NCI-H2171 treated with DMSO at 0.1 percent for 48 hours (cell line): ENCODE measurements at places on chromosomes 1 and 21.
A peak's percentile ranks its signal among the peaks of the same experiment; 100 is the strongest.

DNA sequence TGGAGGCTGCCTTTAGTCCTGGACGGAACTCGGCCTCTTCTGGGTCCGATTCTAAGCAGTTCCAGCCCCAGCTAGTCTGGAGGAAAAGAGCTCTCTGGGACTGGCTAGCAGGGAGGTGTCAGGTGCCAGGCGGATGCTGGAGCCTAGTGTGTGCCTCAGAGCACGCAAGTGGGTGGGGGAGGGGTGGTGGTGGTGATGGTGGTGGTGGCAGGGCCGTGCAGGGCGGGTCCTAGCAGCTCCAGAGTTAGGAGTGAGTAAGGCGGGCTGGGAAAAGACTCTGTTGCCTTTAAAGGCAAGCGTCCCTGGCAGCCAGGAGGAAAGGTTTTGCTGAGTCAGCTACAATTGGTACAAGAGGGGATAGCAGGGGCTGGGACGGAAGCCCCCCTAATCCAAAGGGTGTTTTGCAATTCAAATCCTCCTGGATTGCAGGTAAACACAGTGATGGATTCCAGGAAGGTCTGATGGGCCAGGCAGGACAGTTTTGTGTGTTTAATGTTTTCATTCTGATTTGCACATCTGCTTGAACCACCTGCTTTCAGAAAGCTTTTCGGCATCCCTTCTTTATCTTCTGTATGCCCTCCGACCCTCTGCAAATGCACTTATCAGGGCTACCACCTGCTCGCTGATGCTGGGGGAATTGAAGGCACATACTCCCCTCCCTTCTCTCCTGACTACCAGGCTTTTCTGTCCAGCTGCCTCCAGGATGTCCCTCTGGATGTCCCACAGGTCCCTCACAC lies 4.1 kb upstream of the SLC2A1 start:
- DNase-seq, result peak; percentile 60

DNA sequence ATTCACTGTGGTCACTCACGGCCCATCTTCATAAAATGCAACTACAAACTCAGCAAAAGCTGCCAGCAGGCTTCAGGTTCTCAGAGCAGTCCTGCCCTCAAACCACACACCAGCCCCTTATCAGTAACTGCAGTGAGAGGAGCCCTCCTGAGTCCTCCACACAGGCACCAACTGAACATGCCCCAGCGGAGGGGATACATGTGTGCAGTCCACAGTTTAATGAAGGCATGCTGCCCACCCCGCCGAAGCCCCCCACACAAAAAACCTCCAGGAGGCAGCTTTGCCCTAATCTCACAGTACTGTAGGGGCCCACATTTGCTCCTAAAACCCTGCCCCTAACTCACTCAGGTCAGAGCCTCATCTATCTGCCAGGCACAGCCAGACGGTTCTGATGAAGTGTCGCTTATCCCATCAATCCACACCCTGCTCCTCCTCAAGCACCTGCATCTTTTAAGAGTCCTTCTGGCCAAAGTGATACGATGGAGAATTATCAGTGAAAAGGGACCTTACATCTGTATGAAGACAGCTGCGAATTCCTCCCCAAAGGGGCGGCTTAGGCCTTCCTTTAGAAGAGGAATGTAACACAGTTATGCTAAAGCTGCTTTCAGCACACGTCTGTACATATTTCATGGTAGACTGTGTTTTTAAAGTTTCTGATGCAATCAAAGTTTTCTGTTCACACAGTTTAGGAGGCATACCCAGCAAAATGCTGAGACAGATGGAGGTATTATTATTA lies 3.5 kb downstream of the ABCB10 start:
- no peak for DNase-seq

DNA sequence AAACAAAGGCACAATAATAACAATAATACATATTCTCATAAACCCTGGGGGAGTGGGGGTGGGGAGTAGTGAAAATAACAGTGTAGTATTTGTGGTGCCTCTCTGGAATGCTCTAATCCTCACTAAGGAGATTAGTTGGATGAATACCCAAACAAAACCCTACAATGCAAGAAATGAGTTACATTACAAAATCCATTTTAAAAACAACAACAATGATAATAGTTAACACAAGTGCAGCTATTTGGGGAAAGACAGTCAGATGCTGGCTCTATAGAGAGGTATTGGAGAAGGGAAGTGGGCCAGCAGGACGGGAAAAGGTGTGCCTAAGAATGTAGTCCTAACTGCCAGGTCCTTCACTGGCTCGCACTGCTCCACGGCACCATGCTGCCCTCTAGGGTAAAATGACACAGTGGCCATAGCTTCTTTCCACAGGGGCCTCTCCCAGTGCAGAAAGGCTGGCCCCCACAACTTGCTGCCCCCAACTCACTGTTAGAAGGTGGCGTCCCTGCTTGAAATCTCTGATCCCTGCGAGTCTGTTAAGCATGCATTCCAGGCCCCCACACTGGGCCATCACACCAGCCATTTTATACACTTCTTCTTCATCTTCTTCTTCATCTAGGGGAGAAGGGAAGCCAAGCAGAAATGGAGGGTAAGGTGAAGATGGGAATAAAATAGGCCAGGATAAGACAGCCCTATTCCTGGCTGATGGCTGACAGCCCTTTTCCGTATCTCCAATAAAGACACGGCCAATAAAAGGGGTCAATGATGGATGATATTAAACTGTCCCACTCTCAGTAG lies 113.8 kb downstream of the UBR4 start:
- DNase-seq, result peak; percentile 19

DNA sequence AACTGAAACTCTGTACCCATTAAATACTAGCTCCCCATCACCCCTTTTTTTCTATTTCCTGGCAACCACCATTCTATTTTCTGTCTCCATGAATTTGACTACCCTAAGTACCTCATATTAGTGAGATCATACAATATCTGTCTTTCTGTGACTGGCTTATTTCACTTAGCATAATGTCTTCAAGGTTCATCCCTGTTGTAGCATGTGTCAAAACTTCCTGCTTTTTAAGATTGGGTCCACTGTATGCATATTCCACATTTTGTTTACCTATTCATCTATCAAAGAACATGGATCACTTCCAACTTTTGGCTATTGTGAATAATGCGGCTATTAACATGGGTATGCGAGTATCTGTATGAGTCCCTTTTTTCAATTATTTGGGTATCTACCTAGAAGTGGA lies 181.6 kb upstream of the ZNHIT6 start:
- DNase-seq, result no peak

DNA sequence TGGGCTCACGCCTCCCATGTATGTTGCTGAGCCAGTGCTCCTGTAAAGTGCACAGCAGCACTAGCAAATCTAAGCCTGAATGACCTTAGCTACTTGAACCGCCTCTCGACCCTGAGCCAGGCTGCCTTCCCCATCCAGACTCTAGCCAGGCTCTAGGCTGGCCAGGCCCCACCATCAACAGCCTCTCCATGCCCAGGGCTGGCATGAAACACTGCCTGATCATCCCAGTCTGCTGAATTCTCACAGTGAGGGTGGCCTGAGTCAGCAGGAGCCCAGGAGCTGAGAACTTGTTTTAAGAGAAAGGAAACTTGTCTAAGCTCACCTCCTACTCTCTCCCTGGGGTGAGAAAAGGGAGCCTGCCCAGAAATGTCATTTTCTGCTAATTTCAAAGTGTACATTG lies 733.3 kb downstream of the PTPRU start:
- no peak for DNase-seq

DNA sequence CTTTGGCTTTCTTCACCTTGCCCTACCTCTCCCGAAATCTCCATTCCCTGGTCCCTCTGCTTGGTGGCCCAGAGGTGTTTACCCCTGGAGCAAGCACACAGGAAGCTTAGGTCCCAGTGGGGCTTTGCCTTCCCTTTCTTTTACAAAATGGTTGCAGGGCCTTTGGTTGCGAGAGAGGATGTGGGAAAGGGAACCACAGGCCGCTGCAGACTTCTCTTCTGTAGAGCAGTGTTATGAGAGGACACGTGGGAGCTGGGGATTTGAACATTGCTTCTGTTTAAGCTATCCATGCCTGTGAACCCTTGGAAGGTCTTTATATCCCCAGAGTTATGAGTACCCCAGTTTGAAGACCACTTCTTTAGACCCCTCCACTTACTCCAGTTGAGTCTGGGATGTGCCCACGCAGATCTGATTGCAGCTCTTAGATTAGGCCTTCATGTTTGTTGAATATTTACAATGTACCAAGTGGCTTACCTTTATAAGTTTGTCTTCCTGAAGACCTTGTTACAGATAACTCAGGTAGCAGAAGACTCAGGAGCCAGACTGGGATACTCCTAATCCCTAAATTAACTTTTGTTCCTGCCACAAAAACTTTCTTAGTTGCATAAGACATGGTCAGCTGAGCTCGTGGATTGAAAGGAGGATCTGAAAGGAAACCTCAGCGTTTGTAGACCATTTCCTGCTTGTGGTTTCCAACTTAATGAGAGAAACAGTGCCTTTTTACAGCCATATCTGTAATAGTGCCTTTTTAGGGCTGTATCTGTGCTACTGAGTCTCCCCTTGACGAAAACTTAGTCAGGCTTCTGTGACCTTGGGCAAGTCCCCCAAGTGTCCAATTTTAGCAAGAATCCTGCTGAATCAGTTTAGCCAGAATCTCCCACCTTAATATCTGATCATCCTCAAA lies 21.9 kb upstream of the IVNS1ABP start:
- DNase-seq, result no peak

DNA sequence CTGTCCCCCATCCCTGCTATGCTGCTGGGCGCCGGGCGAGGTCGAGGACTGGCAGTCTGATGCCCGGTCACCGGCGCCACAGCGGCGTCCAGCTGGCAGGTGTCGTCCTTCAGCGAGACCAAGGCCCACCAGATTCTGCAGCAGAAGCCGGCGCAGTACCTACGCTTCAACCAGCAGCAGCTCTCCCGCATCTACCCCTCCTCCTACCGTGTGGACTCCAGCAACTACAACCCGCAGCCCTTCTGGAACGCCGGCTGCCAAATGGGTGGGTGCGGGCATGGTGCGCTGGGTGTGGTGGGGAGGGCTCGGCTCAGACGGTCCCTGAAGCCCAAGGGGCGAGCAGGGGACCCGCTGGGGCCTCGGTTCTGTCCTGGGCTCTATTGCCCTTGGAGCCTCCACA lies 20.7 kb downstream of the PLCH2 start:
- DNase-seq, result no peak

- no peak for DNase-seq
Measured at GRCh38 chr1:29370067-29370466, 133.7 kb downstream of the PTPRU start.

DNA sequence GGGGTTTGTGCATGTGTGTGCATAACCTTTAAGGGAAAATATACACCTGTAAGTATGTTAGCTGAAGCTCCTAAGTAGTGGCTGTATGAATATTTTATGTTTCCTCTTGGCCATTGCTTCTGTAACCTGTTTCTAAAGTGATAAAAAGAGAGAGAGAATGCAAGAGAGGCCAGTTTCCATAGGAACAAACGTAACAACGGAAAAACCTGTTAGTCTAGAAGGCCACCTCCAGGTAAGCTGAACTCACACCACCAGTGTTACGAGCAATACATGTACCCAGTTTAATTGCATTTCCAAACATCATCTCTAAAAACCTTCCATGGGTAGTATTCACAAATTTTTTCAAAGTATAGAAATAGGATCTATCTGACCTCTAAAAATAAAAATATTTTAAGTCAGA lies 63.1 kb downstream of the PLPPR4 start:
- no peak for DNase-seq

- no peak for DNase-seq
Measured at GRCh38 chr21:24955275-24955961, 651.9 kb downstream of the MRPL39 start.

- DNase-seq, result no peak
Measured at GRCh38 chr1:7980984-7981383, 19.5 kb downstream of the PARK7 start.

GRCh38 chr1:31397360-31398095 lies 15.5 kb upstream of the SERINC2 start:
- no peak for DNase-seq

DNA sequence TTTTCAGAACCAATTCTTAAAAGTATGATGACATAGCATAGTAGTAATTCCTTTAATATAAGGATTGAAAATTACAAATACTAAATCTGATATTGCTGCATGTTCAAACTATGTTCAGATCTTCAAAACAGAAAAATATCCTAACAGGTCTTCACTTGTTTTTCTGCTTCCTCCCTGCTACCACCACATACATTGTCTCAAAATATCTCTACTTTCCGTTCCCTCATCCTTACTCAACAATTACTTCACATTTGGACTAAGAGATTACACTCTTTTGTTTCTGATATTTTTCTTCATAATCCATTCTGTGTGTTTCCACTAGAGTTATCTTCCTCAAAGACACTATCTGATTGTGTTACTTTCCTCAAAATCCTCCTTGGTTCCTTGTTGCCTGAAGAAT lies 125.1 kb downstream of the NEK7 start:
- DNase-seq, result no peak

DNA sequence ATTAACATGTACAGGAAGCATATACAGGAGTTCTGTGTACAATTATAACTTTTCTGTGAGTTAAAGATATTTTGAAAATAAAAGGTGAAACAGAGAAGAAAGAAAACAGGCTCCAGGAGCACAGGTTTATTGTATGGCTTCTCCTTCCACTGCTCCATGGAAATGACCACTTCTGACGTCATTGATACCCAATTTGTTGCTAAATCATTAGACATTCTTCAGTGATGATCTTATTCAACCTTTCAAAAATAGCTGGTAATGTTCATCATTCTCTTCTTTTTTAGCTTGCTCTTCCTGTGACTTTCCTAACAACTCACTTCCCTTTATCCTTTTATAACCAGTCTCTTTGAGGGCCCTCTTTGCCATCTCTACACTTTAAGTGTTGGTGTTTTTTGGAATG lies 77.8 kb downstream of the KCNK2 start:
- DNase-seq, result no peak

DNA sequence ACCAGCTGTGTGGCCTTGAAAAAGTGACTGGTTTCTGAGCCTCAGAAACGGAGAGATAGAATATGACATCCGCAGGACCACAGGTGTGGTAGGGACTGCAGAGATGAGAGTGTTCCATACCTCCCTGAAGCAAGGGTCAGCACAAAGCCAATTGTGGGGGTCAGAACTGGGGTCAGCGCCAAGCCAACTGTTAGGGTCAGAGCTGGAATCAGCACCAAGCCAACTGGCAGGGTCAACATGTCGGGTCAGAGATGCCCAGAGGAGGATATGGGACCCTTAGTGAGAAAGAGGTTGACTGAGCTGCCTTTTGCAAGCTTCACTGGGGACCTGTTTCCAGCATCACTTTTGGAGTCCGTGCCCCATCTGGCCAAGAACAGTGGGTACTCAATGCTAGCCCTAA lies 93.9 kb downstream of the MATN1 start:
- DNase-seq, result no peak

DNA sequence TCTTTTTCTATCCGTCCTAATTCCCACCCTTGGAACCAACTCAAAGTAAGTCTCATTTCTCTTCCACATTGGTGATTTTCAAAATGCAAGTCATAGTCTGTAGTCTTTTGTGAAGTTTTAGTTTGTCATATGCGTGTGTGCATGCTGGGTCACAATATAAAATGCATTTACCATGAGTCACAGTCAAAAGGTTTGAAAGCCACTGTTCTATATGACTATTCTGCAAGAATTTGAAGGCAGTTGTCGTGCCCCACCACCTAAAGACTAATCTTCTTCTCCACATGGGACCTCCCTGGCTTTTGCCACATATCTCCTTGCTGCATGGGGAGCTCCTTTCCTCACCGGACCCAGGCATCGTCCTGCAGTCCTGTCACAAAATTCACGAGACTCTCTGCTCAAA lies 1.6 kb downstream of the STPG1 start:
- DNase-seq, result no peak
